ENCODE measurements at places on chromosomes 7 and 10.
A peak's percentile ranks its signal among the peaks of the same experiment; 100 is the strongest.

DNA sequence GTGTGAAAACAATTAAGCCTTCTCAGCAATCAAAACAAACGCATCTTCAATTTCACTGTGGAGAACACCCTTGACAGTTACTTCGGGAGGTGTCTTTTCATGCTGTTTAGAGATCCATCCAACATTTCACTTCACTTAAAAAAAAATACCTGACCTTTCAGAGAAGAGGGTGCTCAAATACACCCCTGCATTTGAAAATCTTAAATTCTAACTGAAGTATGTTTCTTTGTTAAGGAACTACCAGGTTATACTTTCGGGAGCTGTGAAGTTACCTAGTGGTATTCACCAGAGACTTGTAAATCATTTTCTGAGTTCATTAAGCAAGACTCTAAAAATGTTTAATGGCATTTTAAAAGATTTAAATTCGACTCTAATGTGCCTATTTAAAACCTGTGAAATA, 38.8 kb downstream of the CNPY1 start:
- DNase-seq, result no peak

GRCh38 chr10:101778781-101779543, 3.0 kb upstream of the FGF8 start:
- peak; percentile 1 for DNase-seq

DNA sequence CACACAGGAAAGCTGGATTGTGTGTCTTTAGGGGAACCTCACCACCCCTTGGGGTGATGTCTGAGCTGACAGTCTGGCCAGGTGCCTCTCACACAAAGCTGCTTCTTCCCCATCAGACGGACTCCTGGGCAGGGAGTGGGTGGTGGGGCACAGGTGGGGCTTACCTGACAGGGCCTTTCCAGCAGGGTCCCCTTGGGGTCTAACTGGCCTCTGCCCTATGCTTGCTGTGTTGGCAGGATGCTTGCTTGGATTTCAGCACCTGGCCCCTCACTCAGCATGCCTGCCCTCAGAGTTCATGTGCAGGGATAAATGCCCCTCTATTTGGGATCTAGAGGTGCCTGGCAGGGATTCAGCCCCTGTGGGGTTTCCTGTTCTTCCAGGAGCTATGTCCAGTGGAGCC, 496.9 kb upstream of the ZMIZ1 start:
- DNase-seq, result no peak

DNA sequence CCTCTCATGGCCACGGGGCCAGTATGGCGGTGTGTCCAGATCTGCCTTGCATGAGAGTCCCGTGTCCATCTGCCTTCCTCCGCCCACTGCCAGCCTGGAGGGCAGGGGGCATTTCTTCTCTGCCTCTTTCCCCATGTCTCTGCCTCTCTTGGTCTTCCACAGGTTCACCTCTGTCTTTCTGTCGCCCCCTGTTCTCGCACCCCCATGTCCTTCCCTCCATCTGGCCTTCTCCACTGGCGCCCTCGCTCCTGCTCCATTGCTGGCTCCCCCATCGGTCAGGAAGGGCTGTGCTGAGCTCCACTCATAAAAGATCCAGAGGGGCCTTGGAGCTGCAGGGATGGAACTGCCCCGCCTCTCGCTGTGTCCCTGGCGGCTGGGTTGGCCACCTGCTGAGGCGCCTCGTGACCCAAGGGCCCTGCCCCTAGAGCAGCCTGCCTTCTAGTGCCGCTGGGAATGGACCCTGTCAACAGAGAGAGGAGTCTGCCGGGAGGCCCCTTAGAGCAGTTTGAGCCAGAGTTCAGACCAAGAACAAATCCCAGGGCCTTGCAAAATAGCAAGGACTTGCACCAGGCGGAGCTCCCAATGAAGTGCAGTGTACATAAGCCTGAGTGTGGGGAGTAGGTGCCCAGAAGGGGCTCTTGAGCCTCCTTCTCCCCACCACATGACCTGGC, 42.0 kb downstream of the GOLGA7B start:
- no peak for DNase-seq

DNA sequence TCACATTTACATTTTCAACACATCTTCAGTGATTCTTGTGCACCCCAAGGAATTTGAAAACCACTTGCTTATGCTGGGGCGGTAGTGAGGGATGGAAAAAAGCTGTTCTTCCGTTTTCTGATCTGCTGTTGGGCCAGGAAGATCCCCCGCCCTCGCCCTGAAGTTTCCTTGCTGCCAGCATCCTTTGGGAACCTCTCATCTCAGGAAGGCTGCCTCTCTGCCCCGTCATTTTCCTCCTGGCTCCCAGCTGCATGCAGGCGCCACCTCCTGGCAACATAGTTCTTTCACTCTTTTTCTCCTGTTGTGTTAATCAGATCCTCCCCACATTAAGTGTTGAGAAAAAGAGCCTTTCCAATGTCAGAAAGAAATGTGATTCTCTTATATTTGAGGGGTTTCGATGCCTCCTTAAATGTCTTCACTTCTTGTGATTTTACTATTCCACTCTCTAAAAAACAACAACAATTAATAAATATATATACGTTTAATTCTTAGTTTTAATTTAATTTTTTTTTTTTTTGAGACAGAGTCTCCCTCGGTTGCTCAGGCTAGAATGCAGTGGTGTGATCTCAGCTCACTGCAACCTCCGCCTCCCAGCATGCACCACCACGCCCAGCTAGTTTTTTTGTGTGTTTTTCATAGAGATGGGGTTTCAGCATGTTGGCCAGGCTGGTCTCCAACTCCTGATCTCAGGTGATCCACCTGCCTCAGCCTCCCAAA, 122.9 kb downstream of the RALA start:
- DNase-seq, result peak; percentile 40

GRCh38 chr7:149879766-149880637, 6.2 kb downstream of the ATP6V0E2 start:
- DNase-seq, result no peak

DNA sequence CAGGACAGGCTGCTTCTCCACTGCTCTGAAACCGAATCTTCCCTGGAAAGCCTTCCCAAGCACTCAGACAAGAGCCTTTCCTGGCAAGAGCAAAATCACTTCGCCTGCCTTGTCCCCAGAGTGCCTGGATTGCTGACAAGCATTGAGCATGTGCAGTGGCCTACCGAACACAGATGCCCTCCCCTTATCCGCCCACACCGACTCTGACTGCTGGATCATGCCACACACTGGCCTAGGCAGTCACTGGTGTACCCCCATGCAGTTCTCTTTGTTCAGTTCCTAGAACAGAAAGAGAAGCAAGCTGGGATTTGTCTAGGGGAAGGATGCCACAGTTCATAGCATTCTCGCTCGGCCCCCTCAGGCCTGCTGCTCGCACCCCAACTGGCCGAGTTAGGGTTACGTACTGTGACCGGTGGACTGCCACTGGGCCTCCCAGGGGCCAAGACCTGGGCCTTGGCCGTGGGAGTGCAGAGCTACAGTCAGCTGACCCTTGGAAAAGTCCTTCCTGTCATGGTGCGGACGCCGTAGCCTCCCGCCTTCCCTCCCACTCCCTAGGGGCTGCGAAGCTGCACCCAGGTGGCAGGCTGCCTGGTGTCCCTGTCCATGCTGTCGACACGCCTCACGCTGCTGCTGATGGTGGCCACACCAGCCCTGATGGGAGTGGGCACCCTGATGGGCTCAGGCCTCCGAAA, 6.9 kb downstream of the ABCB8 start:
- no peak for DNase-seq

DNA sequence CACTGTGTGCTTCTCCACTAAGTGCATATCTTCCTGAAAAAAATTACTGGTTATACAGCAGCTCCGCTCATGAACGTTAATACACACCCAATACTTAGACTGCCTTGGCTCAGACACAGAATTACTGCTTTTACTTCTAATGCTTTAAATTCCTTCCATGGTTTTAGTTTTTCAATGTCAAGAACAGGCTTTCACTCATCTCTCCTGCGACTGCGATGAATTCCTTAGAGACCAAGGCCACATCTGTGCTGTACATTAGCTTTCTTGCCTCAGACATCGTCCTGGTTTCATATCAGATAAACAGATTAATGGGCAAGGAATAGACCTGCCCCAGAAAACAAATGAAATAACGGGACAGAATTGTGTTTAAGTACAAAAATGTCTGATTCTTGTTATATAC, 120.2 kb downstream of the CYP26A1 start:
- no peak for DNase-seq

GRCh38 chr7:2757904-2758672, 70.1 kb downstream of the AMZ1 start:
- no peak for DNase-seq

GRCh38 chr7:37265006-37265405, 183.7 kb downstream of the ELMO1 start:
- DNase-seq, result no peak

- no peak for DNase-seq
Measured at GRCh38 chr7:43758822-43759683, 573 bp downstream of the BLVRA start.

- no peak for DNase-seq
Measured at GRCh38 chr10:112210666-112211065, 27.1 kb upstream of the GPAM start.

DNA sequence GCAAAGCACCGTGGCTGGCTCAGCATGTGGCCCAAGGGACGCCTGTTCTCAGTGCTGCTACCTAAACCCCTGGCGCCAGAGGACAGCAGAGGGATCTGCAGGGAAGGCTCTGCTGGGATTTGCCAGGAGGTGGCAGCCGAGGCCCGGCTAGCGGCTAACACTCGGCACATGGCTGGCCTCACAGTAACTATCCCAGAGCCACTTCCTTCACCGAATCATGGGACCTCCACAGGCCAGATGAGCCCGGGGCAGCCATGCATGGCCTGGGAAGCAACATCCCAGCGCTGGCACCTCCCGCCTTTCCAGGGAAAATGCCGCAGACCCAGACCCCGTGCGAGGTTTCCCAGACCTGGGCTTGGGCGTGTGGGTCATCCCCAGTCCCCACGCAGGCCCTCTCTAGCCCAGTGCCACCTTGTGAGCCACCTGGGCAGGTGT, 36.4 kb downstream of the DPYSL4 start:
- peak; percentile 22 for DNase-seq

GRCh38 chr7:103857435-103857834, 132.0 kb downstream of the RELN start:
- DNase-seq, result peak; percentile 78

DNA sequence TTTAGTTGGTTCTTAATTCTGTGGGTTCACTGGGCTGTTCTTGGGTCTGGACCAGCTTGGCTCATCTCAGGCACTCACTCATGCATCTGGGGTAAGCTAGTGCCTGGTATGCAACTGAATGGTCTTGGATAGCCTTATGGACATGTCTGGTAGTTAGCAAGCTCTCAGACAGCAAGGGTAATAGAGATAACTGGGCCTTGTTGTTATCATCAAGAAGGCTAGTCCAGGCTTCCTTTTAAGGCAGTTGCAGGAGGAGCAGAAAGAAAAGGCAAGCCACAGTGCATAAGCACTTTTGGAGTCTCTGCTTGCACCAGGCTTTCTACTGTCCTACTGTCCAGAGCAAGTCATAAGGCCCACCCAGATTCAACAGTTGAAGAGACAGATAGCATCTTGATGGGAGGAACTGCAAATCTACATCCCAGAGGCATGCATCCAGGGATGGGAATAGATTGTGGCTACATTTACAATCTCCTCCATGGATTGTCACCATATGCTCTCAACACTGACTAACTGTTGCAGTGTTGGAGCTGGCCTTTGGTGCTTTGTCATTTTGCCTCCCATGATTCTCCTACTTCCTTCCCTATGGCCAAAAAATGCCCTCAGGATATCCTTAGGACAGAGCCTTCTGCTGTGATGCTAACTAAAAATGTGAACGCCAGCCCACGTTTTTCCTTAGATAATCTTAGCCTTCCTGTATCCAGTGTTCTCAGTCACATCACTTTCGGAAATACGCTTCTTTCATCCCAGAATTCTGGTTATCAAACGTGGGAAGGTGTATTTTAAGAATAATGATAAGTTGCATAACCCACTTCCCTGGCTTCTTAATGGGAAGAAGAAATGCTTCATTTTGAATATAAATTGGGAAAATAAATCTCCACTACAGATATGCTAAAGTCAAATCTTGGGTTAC, 3.6 kb downstream of the GIMAP4 start:
- no peak for DNase-seq

GRCh38 chr10:14543904-14544210, 213.1 kb upstream of the FRMD4A start:
- no peak for DNase-seq

- no peak for DNase-seq
Measured at GRCh38 chr7:143394068-143394467, 12.9 kb downstream of the ZYX start.

GRCh38 chr10:13587391-13587790, 626 bp downstream of the PRPF18 start:
- no peak for DNase-seq

- no peak for DNase-seq
Measured at GRCh38 chr10:78861529-78862327, 207.0 kb upstream of the ZMIZ1 start.

DNA sequence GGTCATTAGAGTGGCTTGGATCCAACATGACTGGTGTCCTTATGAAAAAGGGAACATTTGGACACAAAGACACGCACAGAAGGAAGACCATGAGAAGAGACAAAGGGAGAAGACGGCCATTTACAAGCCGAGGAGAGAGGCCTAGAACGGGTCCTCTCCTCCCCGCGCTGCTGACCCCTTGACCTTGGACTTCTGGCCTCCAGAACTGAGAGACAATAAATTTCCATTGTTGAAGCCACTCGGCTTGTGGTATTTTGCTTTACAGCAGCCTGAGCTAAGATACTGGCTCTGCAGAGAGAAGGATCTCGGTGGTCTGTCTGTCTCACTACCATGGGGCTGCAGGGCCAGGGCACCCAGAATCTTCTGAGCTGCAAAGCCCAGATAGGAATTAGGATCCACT, 38.1 kb upstream of the ECHDC3 start:
- no peak for DNase-seq

GRCh38 chr7:68642727-68643126, 955.5 kb upstream of the AUTS2 start:
- no peak for DNase-seq

DNA sequence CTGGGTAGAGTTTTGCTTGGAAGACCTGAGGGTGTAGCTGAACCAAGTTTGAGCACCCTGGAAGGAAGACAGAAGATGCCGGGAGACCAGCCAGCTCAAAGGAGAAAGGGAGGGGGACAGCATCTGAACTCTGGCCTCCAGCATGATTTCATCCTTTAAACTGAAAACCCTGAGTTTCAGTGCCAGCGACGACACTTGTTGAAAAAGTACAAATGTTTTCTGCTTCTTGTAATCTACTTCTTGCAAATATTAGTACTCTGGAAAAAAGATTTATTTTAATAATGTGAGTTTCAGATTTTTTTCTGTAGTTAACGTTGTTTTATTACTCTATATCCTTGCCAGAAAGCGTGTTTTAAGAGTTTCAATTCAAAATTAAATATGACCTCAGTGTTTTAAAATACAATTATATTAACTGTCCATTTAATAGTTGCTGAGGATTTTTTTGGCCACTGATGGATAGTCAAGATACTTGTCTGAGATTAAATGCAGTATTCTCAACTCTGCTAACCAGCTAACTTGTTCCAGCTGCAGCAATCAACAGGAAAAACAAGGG, 227.7 kb downstream of the MGMT start:
- DNase-seq, result no peak
